ENCODE measurements at places on chromosomes 1 and 21.
A peak's percentile ranks its signal among the peaks of the same experiment; 100 is the strongest.

DNA sequence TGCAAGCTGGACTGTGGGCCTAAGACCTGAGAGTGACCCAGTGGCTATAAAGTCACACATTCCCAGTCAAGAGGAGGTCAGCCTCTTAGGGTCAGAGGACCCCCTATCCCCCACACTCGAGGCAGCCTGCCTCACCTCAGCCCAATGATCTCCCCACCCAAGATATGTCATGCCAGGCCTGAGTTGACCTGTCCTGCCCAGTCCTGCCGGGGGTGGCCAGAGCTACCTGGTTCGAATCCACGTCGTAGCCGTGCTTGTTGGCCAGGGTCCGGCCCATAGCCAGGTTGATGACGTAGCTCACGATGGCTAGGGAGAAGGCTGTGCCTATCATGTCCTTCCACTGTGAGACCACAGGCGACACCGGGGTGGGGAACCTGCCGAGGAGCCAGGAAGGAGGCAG, 15.6 kb downstream of the SLC26A9 start:
- DNase-seq = no peak

- no peak for DNase-seq
Measured at GRCh38 chr1:216902669-216903381, 179.6 kb upstream of the ESRRG start.

DNA sequence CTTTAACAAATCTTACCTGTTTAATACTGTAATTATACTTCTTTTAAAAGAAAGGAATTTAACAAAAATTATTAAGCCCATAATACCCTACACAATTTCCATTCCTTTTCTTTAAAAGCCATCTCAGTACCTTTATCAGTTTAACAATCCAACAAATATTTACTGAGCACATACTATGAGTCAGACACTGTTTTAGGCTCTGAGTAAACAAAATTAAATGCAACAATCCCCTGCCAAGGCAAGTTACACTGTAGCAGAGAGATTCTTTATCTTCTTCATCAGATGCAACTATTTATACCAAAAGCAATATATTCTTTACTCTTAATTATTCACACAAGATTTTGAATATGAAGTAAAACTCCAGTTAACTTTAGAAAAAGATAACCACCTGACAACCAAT, 12.0 kb downstream of the DENND1B start:
- no peak for DNase-seq

DNA sequence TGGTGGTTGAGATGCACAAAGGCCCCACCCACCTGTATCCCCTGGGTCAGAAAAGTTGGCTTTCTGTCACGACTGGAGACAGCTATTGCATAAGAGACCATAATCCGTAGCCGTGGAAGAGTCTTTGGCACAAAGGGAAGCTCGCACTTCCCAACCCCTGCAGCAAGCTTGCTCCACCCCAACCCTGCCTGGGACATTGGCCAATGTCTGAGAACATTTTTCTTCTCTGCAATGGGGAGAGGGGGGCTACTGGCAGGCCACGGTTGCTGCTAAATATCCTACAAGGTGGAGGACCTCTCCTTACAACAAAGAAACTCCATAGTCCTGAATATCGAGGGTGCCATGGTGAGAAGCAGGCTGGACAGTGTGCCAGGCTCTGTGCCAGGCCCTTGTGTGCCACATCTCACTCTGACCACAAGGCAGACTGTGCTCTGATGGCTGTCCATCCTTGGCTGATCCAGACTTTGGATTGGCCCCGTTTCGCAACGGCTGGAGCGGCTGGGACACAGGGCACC, 104.1 kb downstream of the CSMD2 start:
- DNase-seq = no peak

- no peak for DNase-seq
Measured at GRCh38 chr1:217590598-217590997, 40.3 kb downstream of the GPATCH2 start.

DNA sequence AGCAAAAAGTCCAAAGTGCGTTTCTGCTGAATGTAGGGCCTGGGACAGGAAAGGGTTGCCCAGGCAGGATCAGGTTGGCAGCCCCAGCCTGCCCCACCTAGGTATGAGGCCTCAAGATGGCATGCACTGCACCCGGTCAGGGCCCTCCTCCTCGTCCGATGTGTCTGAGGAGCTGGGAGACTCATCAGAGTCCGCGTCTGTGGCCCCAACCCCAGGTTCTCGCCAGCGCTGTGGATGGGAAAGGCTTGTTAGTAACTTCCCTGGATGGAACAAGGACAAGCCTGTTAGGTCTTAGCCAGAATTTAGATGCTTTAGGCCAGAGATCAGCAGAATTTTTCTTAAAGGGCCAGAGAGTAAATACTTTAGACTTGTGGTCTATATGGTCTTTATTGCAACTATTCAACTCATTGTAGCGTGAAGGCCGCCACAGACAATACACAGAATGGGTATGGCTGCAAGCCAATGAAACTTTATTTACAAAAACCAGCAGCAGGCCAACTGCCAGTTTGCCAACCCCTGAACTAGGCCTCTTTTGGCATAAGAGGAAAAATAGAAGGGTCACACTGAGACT, 12.4 kb downstream of the PEA15 start:
- no peak for DNase-seq

GRCh38 chr1:58782178-58783089, 1.4 kb downstream of the JUN start:
- peak; percentile 34 for DNase-seq

GRCh38 chr1:45499415-45499769, 481 bp downstream of the CCDC163 start:
- DNase-seq = no peak

DNA sequence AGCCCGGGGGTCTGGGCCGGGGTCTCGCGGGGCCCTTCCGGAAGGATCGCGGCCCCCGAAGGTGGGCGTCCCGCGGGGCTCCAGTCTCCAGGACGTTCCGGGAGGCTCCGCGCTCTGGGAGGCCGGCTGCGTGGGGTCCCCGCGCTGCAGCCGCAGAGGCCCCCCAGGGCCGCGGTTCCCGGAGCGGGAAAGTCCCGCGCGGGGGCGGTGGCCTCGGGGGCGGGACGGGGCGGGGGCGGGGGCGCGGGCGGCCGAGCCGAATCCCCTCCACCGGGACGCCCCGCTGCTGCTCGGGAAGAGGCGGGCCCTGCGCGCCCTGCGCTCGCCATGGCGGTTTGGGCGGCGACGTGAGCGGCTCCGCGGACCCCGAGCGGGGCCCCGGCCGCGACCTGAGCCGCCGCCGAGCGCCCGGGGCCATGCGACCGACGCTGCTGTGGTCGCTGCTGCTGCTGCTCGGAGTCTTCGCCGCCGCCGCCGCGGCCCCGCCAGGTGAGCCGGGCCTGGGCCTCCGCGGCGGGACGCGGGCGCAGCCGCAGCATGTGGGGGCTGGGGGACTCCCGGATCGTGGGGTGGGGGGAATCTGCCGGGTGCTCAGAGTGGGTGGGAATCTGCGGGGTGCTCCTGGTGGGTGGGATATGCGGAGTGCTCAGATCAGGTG, at the start of gene IFNGR2:
IFNGR2 (plus strand) TSS at position 286 of the 658 bp plus-strand sequence; CDS start at position 417, 131 bp downstream.
- DNase-seq = peak; percentile 4

GRCh38 chr1:227905573-227906487, 41.9 kb downstream of the WNT9A start:
- no peak for DNase-seq

DNA sequence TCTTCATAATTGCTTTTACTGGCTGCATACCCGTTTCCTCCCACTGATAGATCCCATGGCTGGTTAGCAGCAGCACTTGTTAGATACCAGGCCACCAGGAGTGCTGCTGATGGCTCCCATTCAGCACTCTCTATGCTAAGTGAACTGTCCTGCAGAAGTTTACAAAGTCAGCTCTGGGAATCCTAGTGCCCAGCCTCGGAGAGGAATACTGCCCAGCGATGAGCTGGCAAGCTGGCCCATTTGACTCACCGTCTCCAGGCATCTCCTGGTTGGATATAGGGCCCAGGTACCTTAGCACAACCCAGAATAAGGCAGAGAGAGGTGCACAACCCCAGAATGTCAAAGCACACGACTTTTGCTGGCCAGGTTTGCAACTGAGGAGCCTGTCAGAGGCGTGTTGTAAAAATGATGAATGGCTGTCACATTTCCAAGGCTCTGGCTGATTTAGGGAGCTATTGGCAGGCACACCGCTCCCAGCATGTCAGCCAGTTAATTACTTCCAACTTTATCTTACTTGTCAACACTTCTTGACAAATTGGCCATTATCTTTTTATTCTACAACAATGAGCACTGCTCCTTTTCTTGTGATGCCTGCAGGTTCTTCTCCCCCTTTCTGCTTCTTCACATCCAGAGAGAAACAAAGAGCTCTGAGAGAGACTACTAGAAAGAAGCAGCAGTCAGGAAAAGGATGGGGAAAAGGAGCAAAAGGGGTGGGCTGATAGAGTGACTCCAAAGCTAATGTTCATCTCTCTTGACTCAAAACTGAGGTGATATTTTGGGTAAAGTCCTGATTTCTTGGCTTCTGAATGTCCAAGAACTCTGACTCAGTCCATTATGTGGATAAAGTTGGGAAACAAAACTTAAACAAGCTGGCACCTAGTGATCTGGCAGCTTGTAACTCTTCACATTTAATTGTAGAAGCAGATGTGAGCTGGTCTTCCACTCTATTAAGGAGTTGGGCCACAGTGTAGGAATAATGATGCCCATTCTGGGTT, 10.8 kb upstream of the ANGPTL7 start:
- DNase-seq = no peak

GRCh38 chr1:232696466-232696865, 66.5 kb upstream of the SIPA1L2 start:
- DNase-seq = no peak

DNA sequence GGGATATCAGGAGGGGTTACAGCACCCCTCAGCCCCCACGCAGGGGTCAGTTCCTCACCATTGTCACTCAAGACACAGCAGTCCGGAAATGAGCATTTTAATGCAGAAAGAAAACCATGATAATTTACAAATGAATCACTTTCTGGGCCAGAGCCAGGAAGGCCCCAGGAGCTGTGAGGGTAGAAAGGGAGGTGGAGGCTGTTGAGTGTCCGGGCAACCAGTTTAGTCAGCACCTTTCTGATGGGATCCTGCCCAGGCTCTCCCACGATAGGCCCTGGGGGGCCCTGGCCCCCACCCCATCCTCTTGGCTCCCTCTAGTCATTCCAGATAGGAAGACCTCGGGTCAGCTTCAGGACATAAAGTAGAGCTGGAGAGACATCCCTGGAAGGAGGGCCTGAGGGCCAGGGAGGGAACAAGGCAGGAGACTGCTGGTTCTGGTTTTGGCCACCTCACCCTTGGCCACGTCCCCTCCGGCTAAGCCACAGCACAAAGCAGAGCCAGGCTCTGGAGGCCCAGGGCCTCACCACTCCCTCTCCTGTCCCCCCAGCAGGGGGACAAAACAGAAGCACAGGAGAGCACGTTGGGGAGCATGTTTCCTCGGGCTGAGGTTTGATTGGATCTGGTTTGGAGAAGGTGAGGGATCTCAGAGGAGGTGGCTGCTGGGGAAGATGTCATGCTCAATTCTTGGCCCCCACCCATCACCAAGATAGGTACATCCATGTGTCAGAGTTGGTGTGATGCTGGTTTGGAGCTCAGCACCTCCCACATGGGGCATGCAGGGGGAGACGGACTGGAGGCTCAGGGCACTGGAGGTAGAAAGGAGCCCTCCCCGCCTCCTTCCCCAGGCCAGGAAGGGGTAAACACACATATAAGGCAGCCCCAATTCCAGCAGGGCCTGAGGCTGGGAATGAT, 20.6 kb downstream of the ETNK2 start:
- DNase-seq = no peak

DNA sequence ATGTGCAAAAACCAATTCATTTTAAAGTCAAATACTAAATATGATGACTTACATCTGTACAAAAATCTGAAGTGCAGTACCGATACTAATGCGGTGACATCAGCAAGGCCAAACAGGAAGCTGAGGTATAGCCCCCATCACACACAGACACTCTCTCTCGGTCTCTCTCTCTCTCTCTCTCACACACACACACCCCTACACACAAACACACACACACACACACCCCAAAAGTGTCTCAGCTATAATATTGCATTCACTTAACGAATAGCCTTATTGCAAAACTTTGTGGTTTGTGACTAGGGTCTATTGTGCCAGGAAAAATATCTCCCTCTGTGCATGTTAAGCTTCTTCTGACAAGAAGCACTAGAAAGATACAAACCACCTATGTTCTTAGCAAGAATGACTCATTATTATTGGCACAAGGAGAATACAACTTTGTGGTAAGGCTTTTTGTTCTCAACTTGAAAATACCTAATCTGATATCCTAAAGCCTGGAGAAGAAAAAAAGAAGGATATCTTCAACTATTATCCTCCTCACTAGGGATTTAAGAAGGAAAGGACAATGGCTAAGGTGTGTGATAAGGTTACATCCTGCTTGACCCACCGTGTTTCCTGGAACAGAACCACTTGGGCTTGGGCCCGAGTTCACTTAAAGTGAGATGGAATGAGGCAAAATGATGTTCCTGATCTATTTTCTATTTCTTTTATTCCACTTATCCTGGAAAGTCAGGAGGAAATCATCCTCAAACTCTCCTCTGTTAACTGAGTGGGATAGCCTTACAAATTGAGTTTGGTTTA, 107.1 kb downstream of the NIBAN1 start:
- DNase-seq = peak; percentile 29

DNA sequence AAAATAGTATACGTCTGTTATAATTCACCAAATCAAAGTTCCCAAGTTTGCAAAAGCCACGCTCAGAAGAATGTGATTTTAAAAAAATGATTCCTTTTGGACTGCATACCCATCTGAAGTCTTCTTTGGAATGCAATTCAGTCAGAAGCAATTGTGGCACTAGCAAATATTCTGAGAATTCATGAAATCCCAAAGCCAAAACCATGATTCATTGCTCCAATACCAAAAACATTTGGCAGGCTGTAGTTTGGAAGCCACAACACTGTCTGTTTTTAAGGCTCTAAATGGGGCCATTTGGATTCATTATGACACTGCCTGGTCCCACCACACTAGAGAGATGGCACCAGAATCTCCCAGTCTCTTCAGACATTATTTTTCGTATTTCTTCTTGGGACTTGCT, 21.8 kb upstream of the LRRC53 start:
- DNase-seq = no peak

GRCh38 chr1:64933296-64934070, 32.9 kb downstream of the JAK1 start:
- no peak for DNase-seq

DNA sequence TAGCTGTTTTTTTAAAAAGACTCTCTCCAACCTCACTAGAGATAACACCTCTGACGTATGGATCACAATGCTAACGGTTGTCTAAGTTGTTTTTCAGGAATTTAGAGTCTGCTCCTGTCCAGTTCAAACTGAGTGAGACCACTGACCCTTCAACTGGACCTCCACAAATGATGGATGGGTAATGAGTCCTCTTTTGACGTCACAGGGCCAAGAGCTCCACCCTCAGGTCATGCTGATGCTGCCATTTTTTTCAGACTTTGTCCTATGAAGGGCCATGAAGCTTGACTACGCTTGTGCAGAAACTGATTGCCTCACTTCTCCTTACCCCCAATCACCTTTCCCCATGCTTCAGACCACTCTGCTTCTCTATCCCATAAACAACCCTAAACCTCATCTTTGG, 16.6 kb downstream of the GRIK3 start:
- no peak for DNase-seq

DNA sequence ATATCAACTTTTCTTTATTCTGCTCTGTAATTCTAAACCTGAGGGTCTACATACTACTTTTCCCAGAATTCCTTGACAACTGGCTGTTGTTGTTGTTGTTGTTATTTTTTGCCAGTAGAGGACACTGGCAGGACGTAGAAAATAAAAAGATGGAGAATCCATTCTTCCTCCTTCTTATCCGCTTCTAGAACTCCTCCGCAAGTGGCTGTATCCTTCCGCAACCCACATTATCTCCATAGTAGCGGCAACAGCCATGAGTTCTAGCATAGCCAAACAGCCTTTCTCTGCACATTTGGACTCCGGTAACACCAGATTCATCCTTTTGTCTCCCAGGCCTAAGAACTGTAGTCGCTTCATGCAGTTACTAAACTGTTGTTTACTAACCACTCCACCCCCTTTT, 91.1 kb upstream of the CACHD1 start:
- no peak for DNase-seq

All from stimulated activated CD8-positive, alpha-beta memory T cell treated with anti-CD3 and anti-CD28 coated beads, Interleukin-4, amount 100 ng/mL, for 1 hour (primary cell).